NT2/D1 (cell line): ENCODE measurements at places on chromosomes 2 and 18.

- no peak for DNase-seq
Measured at GRCh38 chr2:176483476-176483875, 214.2 kb downstream of the MTX2 start.

GRCh38 chr2:160427629-160428404 lies 65.8 kb downstream of the RBMS1 start:
- DNase-seq, result no peak

GRCh38 chr2:241069821-241070281 lies 32.2 kb downstream of the MTERF4 start:
- DNase-seq, result no peak

- DNase-seq, result no peak
Measured at GRCh38 chr2:73289304-73289703, 4.0 kb downstream of the EGR4 start.

- no peak for DNase-seq
Measured at GRCh38 chr18:9762526-9762925, 54.4 kb downstream of the RAB31 start.

- DNase-seq, result no peak
Measured at GRCh38 chr2:108619925-108620620, 85.8 kb downstream of the LIMS1 start.

GRCh38 chr2:120465701-120465988 lies 119.7 kb downstream of the INHBB start:
- no peak for DNase-seq

DNA sequence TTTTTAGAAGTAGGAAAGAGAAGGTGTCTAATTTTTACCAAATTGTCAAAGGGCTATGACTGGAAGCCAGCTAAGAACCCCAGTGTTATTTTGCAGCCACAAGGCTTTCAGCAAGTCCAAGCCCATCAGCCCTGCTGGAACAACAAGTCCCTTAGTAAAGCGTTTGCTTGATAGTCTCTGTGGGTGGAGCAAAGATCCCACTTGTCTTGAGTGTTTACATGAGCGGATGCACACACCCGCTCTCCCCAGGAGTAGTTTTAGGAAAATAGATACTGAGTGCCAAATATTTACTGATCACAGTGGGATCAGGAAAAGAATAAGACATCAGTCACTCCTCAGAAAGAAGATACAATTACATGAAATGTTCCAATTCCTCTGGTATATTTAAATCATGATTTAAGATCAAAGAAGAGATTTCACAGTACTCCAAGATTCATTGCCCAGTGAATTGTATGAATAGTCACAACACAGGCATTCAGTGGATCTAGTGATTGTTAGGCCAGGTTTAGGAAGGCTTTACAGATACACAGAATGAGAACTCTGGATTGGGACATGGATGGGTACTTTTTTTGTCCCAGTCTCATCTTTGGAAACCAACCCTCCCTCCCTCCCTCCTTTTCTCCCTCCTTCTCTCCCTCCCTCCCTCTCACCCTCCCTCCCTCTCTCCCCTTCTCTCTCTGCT lies 514.9 kb downstream of the PTPRM start:
- no peak for DNase-seq

DNA sequence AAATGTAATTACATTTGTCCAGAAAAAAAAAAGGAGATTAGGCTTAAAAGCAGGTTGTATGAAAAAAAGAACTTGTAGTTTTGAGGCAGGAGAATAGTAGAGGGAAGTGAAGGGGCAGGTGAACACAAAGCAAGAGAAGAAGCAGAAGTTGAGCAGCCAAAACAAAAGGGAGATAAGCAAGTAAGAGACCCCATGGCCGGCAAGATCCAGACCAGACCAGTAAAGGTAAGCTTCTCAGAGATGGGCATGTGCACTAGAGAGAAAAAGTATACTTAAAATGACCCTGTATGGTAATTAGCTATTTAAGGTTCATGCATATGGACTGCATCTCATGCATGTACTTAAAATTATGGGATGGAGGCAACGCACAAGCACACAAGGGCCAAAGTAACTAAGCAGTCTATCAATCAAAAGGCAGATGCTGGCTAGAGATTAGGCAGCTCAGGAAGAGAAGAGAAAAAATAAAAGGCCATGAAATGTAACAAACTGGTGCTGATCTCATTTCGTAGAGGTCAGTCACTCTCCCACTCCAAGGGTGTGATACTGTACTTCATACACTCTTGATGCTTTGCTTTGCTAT lies 9.7 kb downstream of the SIGLEC15 start:
- DNase-seq, result no peak

- DNase-seq, result no peak
Measured at GRCh38 chr18:9845256-9845655, 40.5 kb upstream of the TXNDC2 start.
